ENCODE measurements at places on chromosomes 5 and 9. TPM values are rescaled to one million over a fixed set of nuclear protein-coding genes. Genes with fewer than 3 reads are reported as not detected.

GRCh38 chr9:20480249-20480648, 142.1 kb downstream of the MLLT3 start:
- no peaks in the 10 kb centered on the region for H3K4me1 ChIP-seq
- H3K27me3 ChIP-seq = no peaks in the 10 kb centered on the region

DNA sequence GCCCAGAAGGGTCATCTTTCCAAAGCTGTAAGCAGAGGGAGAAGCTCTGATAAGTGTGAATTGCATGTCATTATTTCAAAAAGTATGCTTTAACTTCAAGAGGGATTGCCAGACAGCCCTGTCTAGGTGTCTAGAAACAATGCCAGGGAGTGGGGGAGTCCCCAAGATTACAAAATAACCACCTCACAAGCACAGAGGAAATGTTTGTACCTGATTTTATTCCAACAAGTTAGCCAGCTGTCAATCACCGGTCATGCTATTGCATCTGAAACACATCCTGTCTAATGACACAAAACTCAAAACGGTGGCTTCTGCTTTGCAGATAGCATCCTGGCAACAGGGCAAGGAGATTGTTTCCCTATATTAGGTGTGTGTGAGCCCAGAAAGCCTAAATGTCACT, 154.2 kb upstream of the WWC1 start:
- no peak overlapping the region for H3K27ac ChIP-seq
- no peaks in the 10 kb centered on the region for H3K4me1 ChIP-seq
- H3K27me3 ChIP-seq = no peaks in the 10 kb centered on the region
- no peak overlapping the region for H3K4me3 ChIP-seq

- DNase-seq = no peak
- no peak overlapping the region for H3K27ac ChIP-seq
- H3K4me1 ChIP-seq = no peaks in the 10 kb centered on the region
- no peaks in the 10 kb centered on the region for H3K36me3 ChIP-seq
These were observed 51.3 kb upstream of the FREM1 start for GRCh38 chr9:14961372-14962068.

DNA sequence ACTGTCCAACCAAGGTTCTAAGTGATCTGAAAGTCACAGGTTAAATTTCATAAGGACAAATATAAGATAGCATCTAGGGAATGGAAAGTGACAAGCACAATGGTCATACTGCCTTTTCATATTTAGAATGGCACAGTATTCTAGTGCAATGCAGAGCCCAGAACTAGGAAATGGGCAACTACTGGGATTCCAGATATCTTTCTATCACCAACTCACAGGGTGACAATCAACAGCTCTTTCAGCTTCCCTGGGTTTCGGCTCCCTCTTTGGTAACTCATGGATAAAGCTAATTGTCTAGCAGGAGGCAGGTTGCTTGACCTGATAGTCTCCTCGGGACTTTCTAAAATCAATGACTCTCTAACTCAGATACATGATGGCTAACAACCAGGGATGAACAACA, 60.4 kb downstream of the NR3C1 start:
- DNase-seq = no peak
- H3K4me1 ChIP-seq = peaks cover 54% of the 10 kb centered on the region
- no peaks in the 10 kb centered on the region for H3K27me3 ChIP-seq
- no peaks in the 10 kb centered on the region for H3K36me3 ChIP-seq
- no peak overlapping the region for H3K4me3 ChIP-seq
- H3K27ac ChIP-seq = no peak overlapping the region

The SOHLH1 gene
- total RNA-seq = not detected

Measured in lower lobe of right lung (tissue), 2 donors.